ENCODE measurements at places on chromosomes 2 and 18. TPM values are rescaled to one million over a fixed set of nuclear protein-coding genes. Genes with fewer than 3 reads are reported as not detected.

WDR54 gene
- total RNA-seq = 25.3 TPM

CHN1 gene
- total RNA-seq = 8.1 TPM

VWC2L gene
- not detected for total RNA-seq

GBX2 gene
- total RNA-seq = 0.94 TPM

ALK gene
- not detected for total RNA-seq

SOX11 gene
- total RNA-seq = 2.8 TPM

CCDC74B gene
- 3.9 TPM for total RNA-seq

CCDC121 gene
- total RNA-seq = 1.2 TPM

ASB18 gene
- total RNA-seq = not detected

ANKRD30BL gene
- not detected for total RNA-seq

HOXD3 gene
- 1.5 TPM for total RNA-seq

TTR gene
- total RNA-seq = not detected

ZNF407 gene
- total RNA-seq = 4.4 TPM

MOGAT1 gene
- total RNA-seq = not detected

PKDCC gene
- 24.0 TPM for total RNA-seq

RTP5 gene
- not detected for total RNA-seq

INHBB gene
- 1.8 TPM for total RNA-seq

SETBP1 gene
- total RNA-seq = not detected

HTR2B gene
- total RNA-seq = not detected

GKN2 gene
- not detected for total RNA-seq

CHPF gene
- total RNA-seq = 40.4 TPM

VAMP5 gene
- 8.3 TPM for total RNA-seq

VSNL1 gene
- total RNA-seq = 30.3 TPM

SERPINB10 gene
- not detected for total RNA-seq

RSAD2 gene
- total RNA-seq = 6.9 TPM

PSMA8 gene
- 0.23 TPM for total RNA-seq

DNAH6 gene
- total RNA-seq = not detected

CCDC178 gene
- total RNA-seq = not detected

HSBP1L1 gene
- total RNA-seq = not detected

SLC23A3 gene
- total RNA-seq = not detected

DSG4 gene
- total RNA-seq = not detected

TEKT4 gene
- not detected for total RNA-seq

REG3A gene
- total RNA-seq = not detected

CROCC2 gene
- not detected for total RNA-seq

CD302 gene
- total RNA-seq = 4.4 TPM

DES gene
- 22.6 TPM for total RNA-seq

GPC1 gene
- 95.4 TPM for total RNA-seq

POTEI gene
- total RNA-seq = 0.13 TPM

LMAN1 gene
- 127 TPM for total RNA-seq

RBM44 gene
- not detected for total RNA-seq

CYP26B1 gene
- 5.4 TPM for total RNA-seq

DSG3 gene
- total RNA-seq = not detected

ANXA4 gene
- total RNA-seq = 40.7 TPM

SEC11C gene
- total RNA-seq = 57.1 TPM

ANO7 gene
- total RNA-seq = not detected

METTL8 gene
- total RNA-seq = 31.5 TPM

G6PC2 gene
- total RNA-seq = not detected

EGR4 gene
- not detected for total RNA-seq

MYO3B gene
- not detected for total RNA-seq

DRC1 gene
- total RNA-seq = not detected

NBAS gene
- 27.9 TPM for total RNA-seq

DSG1 gene
- total RNA-seq = not detected

ANKRD30B gene
- 0.67 TPM for total RNA-seq

MAL gene
- total RNA-seq = not detected

CPO gene
- total RNA-seq = not detected

C2orf66 gene
- total RNA-seq = not detected

PAX8 gene
- total RNA-seq = 0.69 TPM

SPR gene
- total RNA-seq = 57.8 TPM

ACADL gene
- total RNA-seq = not detected

All from MG63 (cell line).